BE2C (cell line): ENCODE measurements at places on chromosomes 5 and 9.

DNA sequence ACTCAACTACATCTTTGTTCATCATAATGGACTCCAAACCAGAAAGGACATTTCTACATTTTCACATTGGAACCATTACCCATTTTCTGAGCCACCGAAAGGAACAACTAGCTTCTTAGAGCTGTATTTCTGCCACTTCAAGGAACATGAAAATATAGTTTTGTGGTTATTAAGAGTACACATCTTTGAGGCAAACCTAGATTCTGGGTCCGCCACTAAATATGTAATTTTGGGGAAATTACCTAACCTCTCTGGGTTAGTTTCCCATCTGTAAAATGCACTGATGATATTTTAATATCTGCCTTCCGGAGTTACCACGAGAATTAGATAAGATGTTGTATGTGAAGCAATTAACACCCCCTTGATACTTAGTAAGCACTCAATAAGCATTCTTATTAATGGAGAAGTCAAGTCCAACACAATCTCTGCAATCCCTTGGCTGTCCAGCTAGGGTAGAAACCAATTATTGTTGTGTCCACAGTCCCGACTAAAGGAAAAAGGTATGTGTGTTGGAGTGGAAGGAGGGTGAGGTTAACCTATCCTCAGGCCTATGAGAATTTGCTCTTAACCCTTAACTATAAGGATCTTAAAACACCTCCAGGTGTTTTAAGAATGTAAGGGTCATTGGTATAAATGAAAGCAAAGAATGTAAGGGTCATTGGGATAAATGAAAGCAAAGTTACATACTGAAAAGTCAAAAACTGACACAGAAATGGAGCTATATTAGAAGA, 94.0 kb upstream of the PTGER4 start:
- DNase-seq: no peak

- no peak for DNase-seq
Observed at GRCh38 chr9:92974761-92975755, 27.7 kb downstream of the FGD3 start.

DNA sequence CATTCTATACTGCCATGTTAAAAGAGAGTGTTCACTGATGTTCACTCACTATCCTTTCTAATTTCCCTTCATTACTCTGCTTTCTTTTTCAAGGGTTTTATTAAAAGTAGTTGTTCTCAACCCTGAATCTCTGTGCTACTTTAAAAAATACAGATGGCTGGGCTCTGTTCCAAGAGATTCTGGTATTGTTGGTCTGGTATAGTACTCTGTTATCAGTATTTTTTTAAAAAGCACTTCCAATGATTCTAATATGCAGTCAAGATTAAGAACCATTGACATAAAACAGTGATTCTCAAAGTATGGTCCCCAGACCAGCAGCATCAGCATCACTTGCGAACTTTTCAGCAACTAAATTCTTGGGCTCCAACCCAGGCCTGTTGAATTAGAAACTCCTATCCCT, 77.0 kb upstream of the STARD4 start:
- peak; percentile 23 for DNase-seq

GRCh38 chr5:33969572-33970452, 14.7 kb downstream of the SLC45A2 start:
- no peak for DNase-seq

DNA sequence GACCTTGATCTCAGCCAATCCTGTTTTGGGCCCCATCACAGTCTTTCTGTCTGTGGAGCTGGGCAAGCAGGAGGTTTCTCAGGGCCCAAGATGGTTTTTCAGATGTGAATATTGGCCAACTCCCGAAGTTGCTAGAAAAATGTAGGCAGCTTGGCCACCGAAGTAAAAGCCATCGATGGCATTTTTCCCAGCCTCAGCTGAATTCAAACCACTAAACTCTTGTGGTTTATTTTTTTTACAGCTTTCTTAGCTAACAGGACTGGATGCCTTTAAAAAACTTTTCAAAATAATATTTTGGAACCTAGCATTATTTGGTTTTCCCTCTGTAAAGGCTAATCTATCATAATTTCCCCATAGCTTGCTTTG, 102.5 kb upstream of the ERCC6L2 start:
- no peak for DNase-seq

DNA sequence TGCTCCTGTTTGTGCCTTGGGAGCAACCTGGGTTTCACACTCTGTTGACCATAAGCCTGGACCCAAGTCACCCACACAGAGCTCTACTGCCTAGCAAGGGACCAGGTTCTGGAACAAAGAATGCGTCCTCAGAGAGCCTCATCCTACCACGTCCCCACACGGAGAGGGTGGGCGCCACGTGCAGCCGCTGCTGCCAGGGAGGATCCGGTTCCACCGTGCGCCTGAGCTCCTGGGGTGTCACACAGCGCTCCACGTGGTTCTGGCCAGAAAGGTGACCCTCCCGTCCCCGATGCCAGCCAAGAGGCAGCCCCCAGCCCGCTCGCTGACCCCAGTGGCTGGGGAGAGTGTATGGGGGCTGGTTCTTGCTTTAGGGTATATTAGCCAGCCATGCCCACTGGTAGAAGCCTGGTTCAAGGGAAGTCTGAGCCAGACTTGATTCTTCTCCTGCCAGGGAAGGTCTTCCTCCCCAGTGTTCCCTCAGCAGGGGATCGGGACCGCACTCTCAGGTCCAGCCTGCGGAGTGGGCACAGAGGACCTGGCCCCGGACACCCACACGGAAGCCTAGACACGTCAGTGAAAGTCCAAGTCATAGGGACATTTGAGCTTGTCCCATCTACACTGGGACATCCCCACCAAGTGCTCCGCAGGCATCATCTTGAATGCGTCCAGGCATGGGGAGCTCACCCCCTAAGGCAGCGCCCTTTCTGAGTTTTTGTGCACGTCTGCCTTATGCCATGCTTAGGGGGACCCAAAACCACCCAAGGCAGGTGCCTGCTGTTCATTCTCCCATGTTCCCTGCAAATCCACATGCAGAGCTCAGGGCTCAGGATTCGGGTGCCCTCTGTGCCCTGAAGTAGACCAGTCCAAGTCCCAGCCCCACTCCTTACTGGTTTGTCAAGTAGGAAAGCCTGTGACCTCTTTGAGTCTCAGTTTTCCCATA, 2.4 kb downstream of the FCN1 start:
- no peak for DNase-seq

- no peak for DNase-seq
Observed at GRCh38 chr5:149840226-149840825, 104.3 kb downstream of the PDE6A start.
